ENCODE measurements at places on chromosomes 16 and 17. TPM values are rescaled to one million over a fixed set of nuclear protein-coding genes. Genes with fewer than 3 reads are reported as not detected.
A peak's percentile ranks its signal among the peaks of the same experiment; 100 is the strongest.

DNA sequence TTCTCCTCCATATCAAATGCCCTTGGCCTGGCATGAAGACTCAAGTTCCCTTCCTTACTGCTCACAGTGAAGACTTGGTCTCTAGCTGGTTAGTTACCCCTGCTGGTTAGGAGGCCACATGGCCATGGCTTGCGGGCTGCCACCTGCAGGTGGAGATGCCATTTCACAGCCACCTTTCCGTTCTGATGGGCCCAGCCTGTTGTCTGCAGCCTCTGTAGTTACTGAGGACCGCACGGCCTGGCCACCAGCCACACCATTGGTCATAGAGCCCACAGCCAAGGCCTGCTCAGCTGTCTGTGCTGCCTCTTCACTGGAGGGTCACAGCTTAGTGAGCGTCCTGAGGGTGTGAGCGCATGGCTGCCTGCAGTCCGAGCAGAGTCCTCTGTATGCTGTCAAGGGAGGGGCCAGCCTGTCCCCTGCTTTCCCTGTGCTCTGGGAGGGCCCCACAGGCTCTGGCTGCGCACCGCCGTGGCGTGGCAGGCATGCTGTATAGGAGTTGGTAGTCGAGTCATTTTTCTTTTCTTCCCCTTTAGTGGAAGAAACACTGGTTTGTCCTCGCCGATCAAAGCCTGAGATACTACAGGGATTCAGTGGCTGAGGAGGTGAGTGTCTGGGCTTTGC lies 59.2 kb downstream of the PLD6 start:
- DNase-seq: no peak

DNA sequence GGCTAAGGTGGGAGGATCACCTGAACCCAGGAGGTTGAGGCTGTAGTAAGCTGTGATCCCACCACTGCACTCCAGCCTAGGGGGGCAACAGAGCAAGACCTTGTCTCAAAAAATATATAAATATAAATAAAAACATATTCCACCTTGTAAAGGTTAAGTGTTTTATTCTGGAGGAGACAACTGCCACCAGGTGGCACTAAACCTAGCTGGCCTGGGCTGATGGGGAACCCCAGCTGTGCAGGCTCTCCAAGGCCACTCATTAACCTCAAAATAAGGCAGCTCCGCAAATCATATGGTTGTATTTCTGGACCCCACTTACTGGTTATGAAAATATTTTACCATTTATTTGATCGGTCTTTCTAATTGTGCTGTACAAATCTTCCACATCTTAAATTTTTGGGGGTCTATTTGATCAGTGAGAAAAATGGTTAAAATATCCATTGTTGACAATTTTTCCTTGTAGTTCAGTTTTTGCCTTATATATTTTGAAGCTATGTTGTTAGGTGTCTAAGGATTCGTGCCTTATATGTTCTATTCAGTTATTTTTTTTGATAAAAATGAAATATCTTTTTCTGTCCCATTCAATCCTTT lies 8.5 kb upstream of the ICAM2 start:
- peak; percentile 77 for DNase-seq

DNA sequence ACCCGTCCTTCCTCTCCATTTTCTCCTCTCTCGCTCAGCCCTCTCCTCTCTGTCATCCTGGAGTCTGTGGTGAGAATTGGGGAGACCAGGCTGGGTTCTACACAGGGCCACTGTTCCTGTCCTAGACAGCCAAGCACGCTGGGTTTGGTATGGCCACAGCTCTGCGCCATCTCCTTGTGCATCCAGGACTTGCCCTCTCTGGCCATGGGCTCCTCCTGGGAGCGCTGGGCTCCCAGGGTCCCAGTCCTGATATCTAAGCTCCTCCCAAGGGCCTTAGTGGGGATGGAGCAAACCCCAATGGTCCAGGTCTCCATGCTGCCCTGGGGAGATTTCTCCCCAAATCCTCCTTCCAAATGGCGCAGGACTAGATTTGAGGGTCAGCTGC lies 27.2 kb upstream of the ITGA3 start:
- no peak for DNase-seq

GRCh38 chr16:49513040-49513439 lies 139.4 kb downstream of the C16orf78 start:
- no peak for DNase-seq

GRCh38 chr16:68417711-68418301 lies 30.5 kb downstream of the SMPD3 start:
- no peak for DNase-seq

DNA sequence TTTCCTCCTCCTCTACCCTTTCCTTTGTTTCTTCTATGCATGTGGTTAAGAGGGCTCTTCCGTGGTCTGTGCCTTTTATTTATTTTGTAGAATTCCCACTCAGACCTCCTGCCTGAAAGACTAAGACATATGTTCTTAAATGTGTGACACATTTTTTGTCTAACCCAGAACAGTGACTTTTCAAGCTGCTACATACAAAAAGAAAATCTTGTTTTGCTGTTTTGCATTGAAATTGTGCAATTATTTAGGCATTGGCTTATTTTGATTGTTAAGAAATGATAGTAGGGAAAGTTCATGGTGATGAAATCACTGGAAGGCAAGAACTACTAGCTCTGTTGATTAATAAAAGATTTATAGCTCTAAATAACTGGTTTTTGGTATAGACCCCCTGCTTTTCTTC lies 76.8 kb downstream of the TUBD1 start:
- no peak for DNase-seq

- DNase-seq: no peak
Observed at GRCh38 chr16:22886927-22887326, 73.0 kb downstream of the HS3ST2 start.

GRCh38 chr17:2084766-2085647 lies 30.1 kb downstream of the HIC1 start:
- DNase-seq: peak; percentile 68

DNA sequence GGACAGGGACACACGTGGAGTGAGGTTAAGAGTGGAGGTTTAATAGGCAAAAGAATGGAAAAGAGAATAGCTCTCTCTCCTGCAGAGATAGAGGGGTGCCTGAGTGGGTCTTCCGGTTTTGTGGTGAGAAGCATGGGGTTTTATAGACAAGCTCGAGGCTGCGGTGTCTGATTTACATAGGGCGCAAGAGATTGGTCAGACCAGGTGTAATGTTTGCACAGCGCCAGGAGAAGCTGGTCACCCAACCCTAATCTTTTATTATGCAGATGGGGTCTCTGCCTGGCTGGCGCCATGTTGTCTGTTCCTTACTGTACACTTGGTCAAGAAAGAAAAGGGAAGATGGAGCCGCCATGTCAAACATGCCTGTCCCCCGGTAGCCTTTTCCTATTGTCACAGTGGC lies 44.5 kb upstream of the MLYCD start:
- no peak for DNase-seq

The HSD17B1 gene
- 14.4 TPM for total RNA-seq

DNA sequence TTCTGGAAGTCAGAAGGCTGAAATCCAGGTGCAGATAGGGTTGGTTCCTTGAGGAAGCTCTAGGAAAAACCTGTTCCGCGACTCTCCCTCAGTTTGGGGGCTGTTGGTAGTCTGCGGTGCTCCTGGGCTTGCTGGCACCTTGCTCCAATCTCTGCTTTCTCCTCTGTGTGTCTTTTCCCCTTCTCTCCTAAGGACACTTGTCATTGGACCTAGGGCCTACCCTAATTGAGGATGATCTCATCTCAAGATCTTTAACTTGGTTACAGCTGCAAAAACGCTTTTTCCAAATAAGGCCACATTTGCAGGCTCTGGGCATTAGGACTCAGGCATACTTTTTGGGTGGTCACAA lies 12.9 kb upstream of the CACNG4 start:
- DNase-seq: no peak

DNA sequence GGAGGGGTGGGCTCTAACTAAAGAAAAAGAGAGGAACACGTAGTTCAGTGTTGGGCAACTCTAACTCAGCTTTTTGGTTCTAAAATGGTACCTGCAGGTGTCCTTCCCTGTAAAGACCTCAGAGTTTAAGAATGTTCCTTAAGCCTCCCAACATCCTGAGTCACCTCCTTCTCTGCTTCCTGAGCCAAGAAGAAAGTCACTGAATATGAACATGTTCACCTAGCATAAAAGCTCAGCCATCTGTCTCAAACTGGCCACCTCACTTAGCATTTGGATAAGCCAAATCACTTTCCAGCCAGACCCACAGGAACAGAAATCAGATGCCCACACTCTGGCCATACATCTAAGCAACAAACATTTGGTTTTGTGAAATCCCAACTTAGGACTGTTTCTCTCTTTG lies 3.7 kb downstream of the TMEM98 start:
- DNase-seq: no peak

DNA sequence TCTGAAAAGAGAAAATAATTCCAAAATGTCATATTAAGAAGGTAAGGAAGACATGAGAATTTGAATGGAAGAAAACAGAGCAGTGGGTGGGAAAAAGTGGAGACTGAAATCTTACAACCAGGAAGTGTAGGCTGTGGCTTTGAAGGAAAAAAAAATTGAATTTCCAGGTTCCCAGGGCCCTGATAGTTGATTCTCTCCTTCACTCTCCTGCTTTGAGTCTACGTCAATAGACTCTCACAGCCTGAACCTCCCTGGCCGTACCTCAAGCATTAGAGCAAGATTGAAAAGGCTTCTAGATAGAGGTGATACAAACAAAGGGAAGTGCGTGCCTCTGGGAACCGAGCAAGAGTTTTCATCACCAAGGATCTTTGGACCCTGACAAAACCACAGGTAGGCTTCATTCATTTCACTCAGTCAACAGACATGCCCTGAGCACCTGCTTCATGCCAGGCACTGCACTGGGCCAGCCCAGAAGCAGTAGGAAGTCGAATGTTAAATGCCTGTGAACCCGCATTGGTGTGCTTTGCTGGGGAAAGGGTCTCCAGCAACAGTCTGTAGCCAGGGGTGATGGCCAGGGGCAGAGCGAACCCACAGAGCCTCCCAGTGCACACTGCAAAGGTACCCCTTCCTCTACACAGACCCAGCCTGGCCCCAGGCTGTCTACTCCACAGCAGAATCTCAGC lies 163.9 kb downstream of the SLC39A11 start:
- no peak for DNase-seq

DNA sequence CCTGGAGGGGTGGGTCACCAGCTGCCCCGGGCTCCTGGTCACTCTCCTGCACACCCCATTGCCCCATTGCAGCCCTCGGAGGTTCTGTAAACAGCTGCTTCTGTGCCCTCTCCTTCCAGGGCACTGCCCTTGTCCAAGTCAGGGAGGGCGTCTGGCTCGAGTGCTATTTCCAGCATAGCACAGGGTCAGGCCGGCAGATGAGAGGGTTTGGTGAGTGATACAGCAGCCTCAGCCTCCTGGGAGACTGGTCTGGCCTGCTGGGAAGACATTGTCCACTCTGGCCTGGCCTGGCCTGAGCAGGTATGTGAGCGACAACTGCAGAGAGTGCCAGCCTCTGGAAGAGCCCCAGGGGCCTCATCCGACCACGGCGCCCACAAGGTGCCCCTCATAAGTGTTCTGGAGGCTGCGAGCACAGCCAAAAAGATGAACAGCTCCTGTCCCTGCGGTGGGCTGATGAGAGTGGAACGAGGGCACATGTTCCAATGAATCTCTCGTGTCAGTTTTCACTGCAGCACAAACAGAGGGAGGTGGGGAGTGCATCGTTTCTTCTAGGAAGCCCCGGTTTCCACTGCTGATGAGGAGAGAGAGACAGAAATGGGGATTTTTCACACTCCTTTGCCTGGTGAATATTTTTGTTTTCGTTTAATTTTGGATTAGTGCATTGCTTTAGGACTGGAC lies 105.8 kb upstream of the SDK2 start:
- DNase-seq: no peak

DNA sequence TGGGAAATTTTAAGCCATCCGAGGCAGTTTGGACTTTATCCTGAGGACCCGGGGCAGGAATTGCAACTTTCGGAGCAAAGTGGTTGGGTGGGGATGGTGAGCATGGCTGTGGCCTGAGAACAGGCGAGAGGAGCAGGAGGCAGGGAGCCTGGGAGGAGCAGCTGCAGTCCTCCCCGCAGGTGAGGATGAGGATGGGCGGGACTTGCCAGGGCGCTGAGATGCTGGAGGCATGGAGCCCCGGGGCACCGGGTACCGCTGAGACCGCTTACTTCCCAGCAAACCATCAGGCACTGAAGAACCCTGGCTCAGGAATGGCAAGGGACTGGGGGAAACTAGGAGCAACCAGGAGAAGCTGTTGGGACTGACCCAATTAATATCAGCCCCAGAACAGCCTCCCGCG lies 210.8 kb downstream of the GSG1L start:
- DNase-seq: no peak

GRCh38 chr17:61217878-61218437 lies 181.7 kb upstream of the TBX2 start:
- DNase-seq: no peak

DNA sequence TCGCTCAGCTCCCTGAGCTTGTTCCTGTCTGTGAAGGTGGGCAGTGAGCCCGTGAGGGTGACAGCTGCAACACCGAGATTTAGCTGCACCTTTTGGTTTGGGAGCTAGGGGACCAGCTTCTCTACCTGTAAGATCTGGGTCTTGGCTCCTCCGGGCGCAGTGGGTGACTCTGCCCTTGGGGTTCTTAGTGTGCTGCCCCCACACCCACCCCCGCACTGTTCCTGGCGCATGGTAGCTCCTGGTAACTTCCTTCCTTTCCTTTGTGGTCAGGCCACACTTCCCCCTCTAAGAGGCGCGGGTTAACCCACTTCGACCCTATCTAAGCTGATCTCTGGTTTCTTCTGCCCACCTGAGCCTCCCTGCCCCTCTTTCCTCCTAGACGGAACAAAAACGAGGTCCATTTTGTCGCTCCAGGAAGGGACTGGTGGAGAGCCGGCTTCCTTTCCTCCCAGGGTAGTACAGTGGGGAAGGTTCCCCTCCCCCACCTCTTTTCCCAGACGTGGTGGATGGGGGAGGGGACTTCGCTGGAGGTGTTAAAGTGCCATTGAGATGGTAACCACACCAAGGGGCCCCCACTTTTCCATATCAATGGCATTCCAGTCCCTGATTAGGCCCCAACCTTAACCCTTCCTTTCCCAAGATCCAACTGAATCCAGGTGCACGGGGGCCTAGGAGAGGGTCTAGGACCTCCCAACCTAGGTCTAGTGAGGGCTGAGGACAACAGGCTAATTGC lies 4.6 kb upstream of the CLDN9 start:
- DNase-seq: no peak

GRCh38 chr17:691423-691822 lies 23.2 kb downstream of the VPS53 start:
- DNase-seq: no peak

DNA sequence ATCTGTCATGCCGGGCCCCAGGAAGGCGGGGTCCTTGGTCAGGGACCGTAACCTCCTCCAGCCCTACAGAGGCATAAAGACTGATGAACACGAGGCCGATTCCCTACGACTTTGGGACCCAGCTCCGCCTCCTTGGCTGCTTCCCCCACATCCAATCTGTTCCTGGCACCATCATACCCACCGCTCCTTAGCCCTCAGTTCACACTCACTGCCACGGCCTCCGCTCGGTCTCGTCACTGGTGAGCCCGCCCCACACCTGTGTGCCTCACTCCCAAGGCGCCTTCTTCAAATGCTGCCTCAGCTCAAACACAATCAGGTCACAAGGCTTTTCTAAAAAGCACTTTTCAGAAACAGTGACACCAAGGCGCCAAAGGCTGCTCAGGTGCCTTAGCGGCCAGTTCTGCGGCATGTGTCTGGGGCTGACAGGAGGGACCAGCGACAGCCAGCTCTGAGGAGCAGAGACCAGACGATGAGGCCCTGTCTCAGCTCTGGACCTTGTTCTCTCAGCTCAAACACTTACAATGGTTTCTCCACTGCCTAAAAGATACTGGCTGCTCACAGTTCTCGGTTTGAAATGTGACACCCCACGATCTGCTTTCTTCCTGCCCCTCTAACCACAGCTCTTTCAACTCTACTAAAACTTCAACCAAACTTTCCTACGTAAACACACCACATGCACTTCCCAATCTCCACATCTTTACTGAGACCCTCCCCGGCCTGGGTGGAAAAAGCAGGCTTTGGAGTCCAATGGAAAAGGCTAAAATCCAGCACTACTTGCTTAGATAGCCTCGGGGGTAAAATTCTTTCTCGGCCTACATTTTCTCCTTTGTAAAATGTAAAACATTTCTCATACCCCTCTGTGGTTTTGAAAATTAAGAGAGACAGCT lies 33.2 kb downstream of the CYB5D2 start:
- DNase-seq: no peak

Data from testis (tissue), 5 donors.